LHCN-M2 (cell line): ENCODE measurements at places on chromosomes 3 and 15.

- no peak for DNase-seq
Measured at GRCh38 chr3:94110854-94111253, 48.0 kb downstream of the NSUN3 start.

DNA sequence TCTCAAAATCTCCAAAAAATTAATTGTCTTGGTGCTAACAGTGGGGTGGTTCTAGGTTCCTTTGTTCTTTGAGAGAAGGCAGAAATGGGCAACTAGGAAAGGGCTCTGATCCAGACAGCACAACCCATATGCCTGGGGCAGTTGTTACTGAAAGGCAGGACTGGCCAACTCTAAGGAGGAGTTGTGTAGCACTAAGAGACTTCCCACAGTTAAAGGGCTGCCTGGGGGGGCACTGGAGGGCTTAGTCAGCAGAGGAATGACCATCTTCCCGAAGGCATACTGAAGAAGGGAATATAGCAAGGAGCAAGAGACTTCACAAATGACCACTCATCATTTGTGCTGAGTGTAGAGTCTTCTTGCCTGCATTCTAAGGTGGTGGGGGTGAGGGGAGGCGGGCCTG is 15.8 kb downstream of the ILDR1 start:
- DNase-seq = no peak

DNA sequence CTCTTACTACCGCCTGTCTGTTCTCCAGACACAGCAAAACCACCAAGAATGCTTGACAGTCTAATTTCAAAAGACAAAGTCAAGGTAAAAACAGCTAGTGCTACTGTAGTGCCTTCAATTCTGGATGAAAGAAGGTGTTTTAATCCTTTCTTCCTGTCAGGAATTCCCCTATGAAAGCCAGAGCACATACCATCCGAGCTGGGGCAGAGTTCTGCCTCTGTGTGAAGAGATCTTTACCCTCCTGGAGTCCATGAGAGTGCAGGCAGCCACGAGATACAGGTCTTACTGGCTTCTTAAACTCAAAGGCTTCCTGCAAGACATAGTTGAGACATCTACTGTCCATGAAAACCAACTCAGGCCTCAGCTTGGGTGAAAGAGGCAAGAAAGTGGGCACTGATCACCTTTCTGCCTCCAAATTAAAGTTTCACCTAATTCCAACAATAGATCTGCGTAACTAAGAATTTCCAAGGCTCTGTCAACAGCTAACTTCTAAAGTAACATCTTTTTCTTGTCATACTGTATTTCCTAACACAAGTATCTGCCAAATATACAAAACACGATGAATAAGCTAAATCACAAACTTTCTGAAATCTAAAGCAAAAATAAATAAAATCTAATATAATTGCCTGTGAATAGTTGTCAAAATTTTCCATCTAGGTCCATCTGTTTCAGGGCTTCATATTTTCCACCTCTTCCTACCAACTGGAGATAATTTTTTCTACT is 7.5 kb downstream of the CDC25A start:
- no peak for DNase-seq

GRCh38 chr15:27672537-27672936 is 426.6 kb downstream of the OCA2 start:
- no peak for DNase-seq

DNA sequence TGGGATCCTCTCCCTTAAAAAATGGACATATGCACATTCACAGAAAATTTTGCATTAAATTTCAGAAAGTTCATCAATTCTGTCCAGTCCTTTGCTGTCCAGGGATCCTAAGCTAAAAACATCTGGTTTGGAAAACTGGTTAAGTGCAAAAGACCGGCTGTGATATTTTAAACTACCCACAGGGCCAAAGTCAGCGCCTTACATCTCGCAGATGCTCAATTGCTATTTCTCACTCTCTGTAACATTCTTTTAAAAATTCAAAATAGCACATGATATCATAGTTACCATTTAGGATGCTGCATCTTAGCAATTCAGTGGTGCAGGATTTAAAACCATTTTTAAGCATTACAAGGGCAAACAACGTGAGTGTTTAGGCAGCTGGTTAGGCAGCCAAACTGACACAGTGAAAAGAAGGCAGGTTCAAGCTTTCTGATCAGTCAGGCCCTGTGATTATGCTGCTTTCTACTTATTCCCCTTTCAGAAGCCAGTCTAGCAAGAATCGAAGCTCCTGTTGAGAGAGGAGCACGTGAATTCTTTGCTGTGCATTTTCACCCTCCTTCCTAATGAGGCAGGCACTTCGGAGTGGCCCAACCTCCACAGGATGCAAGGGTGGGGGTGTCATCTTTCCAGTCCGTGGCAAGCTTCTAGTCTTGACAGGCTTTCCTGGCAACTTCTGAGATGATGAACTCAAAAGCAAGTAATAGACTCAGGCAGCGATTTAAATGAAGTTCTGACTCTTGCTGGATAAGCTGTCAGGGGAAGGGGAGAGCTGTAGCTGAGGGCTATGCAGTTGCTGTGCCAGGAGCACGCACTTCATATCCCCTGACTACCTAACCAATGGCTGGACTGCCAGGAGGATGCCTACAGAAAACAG is 8.8 kb downstream of the PRICKLE2 start:
- no peak for DNase-seq

DNA sequence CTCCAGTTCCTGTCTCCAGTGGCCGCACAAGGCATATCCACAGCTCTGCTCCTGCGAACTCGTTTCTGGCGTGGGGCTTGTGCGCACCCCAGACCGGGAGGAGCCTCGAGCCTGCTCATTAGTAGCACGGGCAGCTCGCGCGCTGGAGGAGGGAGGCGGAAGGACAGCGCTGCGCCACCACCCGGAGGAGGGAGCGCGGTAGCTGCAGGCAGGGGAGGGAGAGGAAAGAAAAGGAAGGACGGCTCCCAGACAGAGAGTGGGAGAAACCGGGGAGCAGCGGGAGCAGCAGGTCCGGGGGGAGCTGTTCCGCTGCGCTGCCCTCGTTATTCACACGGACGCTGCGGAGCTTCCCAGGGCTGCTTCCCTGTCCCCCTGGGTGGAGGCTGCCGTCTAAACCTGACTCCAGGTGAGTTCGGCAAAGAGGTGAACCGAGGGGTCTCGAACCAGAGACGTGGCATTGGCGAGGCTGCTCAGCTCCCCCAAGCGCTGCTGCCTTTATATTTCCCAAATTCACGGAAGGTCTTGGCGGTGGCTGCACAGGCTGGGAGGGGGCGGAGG is 121.3 kb upstream of the ZNF717 start:
- DNase-seq = no peak

GRCh38 chr3:106305127-106305526 is 436.3 kb upstream of the CBLB start:
- no peak for DNase-seq

DNA sequence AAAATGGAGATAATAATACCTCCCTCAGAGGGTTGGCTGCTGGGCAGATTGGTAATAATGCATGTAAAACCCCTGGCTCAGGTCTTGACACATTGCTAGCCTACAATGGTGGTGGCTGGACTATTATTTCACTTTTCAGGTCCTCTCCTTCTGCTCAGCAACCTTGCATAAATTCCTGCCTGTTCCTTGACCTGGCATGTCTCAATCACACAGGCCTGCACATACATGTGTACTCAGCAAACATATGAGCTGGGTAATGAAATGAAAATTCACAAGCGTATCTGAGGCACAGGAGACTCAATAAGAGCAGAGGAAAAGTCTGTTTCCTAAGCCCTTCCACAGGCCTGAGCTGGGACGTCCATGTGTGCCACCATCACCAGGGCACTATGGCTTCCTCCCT is 17.4 kb downstream of the VPS18 start:
- no peak for DNase-seq
